ENCODE measurements at places on chromosomes 2 and 18.

- no peak for DNase-seq
Observed at GRCh38 chr2:98568161-98568956, 40.0 kb downstream of the COA5 start.

GRCh38 chr18:32368991-32369390 lies 101.7 kb downstream of the GAREM1 start:
- DNase-seq, result no peak

DNA sequence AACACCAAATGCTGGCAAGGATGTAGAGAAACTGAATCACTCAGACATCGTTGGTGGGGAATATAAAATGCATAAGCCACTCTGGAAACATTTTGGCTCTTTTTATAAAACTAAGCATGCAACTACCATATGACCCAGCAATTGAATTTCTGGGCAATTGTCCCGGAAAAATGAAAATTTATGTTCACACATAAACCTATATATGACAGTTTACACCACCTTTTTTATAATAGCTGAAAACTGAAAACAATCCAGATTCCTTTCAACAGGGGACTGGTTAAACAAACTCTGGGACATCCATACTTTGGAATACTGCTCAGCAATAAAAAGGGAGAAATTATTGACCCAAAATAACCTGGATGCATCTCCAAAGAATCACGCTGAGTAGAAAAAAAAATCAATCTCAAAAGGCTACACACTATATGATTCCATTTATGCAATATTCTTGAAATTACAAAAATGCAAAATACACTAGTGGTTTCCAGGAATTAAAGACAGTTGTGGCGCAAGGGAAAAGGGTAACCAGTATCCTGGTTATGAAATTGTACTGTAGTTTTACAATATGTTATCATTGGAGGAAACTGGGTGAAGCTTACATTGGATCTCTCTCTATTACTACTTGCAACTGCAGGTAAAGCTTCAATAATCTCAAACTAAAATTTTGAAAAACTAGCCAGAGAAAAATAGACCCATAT lies 130.2 kb upstream of the PID1 start:
- DNase-seq, result no peak

DNA sequence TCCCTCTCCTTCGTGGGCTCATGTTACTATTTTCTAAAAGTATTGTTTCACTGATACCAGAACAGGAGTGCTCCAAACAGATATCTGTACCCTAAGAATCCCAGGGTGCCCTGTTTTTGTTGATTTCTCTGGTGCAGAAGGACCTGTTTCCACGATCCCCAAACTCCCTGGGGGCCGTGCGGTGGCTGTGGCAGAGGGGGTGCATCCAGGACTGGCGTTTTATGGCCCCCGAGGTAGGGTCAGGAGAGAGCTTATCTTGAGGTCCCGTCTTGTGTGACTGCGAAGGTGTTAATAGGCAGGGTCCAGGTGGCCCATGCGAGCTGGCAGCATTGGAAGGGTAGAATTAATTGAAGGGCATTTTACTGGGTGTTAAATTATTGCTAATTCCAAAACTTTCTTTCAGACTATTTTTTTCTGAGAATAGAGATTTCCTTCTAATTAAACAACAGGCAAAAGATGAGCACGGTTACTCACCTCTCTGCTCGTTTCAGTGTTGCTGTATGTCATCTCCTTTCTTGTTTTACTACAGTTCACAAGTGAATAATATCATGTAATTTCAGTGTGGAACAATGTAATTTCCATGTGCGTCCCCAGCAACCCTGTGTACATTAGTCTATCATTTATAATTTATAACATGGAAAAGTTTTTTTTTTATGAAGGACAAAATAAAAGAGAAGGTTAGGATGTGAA lies 8.2 kb downstream of the TWIST2 start:
- no peak for DNase-seq

DNA sequence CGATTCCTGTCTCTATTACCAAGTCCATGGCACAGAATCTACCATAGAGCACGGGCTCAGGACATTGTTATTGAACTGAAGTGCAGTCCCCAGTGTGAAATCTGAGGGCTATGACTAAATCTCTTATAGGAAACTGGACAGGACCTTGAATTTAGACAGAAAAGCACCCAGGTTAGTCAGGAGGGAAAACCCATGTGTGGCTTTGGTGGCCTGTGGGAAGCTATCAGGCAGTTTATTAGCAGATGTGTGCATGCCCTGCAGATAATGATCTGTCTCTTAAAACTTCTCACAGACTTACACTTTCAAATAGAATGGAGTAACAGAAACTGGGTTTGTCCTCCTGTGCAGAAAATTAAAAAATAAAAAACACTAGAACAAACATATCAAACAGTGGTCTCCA lies 610.0 kb upstream of the RAB6C start:
- no peak for DNase-seq

DNA sequence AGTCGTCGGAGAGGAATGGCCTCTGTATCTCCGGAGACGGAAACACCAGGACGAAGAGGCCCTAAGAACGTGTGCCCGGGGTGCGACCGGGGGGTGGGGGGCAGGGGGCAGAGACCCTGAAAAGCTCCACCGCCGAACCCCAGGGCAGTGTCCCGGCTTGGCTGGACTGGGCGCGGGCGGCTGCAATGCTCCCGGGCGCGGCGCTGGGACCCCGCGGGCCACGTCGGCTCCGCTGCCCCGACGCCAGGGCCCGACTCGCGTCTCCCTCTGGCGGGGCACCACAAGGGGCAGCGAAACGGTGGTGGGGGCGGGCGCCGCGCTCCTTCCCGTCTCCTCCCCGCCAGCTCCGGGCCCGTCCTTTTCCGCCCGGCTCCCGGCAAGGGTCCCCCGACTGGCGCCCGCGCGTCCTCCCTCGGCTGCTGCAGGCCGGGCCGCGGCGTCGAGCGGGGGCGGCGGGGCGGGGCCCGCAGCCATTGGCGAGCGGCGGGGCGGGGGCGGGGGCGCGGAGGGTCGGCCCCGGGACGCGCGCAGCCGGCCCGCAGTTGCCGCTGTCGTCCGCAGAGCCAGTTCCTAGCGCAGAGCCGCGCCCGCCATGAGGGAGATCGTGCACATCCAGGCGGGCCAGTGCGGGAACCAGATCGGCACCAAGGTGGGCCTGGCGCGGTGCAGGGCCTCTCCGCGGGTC lies at the start of gene TUBB6:
TUBB6 (plus strand) TSS at position 541 of the 685 bp plus-strand sequence; CDS start at position 593, 52 bp downstream.
- no peak for DNase-seq

DNA sequence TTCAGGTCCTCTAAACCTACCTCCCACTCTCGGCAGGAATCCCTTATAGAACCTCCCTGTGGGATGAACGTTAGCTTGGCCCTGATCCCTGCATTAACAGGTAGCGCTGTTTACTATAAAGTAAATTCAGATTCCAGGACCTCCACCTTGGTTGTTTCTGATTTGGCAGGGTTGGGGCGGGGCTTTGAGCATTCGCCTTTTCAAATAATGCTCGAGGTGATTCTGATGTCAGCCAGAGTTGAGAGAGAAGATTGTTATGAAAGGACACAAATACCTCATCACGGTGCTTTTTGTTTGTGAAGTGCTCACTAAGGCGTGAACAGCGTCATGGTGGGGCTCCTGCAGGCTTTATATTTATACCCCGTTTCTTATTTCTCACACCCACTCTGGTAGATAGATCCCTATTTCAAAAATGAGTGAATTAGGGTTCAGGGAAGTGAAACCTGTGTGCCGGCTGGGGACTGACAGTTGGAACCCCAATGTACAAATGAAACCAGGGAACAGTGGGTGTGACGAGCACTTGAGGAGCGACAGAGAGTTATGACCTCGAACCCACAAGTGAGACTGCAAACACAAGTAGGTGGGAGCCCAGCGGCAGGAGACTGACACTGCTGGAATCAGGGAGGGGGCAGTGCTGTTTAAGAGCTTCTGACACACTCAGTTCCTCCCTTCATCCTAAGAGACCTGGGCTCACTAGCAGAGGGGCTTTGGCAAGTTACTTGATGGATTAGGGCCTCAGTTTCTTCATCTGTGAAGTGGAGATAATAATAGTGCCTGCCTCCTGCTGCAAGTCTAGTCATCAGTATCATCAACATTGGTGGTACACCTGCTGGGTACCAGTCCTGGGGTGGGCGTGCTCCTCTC lies 14.2 kb upstream of the CXCR4 start:
- no peak for DNase-seq

DNA sequence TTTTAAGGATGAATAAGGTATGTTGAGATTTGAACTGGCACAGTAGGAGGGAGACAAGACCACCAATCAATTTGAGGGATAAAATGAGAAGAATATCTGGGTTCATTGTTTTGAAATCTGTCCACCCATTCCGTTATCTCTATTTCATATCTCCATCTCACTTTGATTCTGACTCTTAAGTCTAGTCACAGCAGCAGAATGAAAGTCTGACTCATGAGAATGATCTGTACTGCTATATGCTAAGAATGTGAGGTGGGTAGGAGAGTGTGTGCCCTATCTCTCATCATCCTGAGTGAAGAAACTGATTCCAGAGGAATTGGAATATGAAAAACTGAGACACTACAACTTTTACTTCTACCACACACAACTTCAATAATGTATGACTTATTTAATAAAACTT lies 1994.5 kb upstream of the PIK3C3 start:
- DNase-seq, result no peak

GRCh38 chr2:159706385-159706980 lies 5.8 kb upstream of the MARCHF7 start:
- DNase-seq, result no peak

DNA sequence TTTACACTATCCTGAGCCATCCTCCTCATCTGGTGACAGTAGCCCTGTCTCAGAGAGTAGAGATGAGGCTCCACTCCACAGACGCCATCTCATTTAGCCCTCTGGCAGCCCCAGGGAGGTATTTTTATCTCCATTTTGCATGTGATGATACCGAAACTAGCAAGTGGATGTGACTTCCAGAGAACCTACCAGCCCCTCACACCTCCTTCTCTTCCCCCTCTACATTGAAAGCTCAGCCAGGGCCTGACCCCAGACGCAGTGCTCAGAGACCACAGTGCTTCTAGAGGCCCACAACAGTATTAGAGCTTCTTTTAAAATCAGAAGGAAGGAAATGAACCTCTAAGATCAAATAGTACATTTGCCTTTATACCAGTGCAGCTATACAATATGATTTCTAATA lies 8.3 kb downstream of the GYPC start:
- DNase-seq, result no peak

All from NCI-H1417 treated with DMSO at 0.1 percent for 48 hours (cell line).